Lung (tissue), 17 donors: ENCODE measurements at places on chromosomes 11 and 22. TPM values are rescaled to one million over a fixed set of nuclear protein-coding genes. Genes with fewer than 3 reads are reported as not detected.
A peak's percentile ranks its signal among the peaks of the same experiment; 100 is the strongest.

DNA sequence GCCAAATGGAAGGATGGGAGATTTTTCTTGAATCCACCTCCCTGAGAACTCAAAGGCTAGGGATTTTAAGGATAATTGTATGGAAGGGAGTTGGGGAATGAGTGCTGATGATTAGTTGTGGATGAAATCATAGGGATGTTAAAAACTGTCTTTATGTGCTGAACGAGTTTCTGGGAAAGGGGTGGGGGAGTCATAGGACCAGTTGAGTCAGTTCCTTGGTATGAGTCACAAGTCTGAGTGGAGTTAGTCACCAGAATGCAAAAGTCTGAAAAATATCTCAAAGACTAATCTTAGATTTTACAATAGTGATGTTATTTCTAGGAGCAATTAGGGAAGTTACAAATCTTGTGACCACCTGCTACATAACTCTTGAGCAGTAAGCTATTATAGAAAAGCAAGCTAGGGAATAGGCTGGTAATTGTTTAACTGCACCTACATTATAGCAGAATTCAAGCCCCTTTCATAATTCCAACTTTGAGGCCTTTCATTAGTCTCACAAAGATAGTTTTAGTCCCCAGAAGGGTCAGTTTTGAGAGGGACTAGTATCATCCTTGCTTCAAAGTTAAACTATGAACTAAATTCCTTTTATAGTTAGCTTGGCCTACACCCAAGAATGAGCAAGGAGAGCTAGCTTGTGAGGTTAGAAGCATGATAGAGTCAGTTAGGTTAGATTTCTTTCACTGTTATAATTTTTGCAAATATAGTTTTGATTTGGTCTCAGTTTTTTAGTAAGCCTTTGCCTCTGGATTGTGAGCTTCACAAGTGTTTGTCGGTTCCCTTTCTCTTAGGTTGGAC, 668.0 kb downstream of the ETS1 start:
- H3K36me3 ChIP-seq, result no peaks in the 10 kb centered on the region
- no peak for DNase-seq
- no peaks in the 10 kb centered on the region for H3K4me1 ChIP-seq

GRCh38 chr11:115501893-115502589, 2.2 kb downstream of the CADM1 start:
- H3K36me3 ChIP-seq, result no peaks in the 10 kb centered on the region
- H3K4me1 ChIP-seq, result peaks cover 13% of the 10 kb centered on the region
- H3K27ac ChIP-seq, result peak overlapping the region; percentile 76
- H3K4me3 ChIP-seq, result peak overlapping the region; percentile 83
- DNase-seq, result peak; percentile 78

- DNase-seq, result peak; percentile 98
- H3K27me3 ChIP-seq, result no peaks in the 10 kb centered on the region
- H3K36me3 ChIP-seq, result no peaks in the 10 kb centered on the region
- H3K27ac ChIP-seq, result peak overlapping the region; percentile 98
- H3K4me3 ChIP-seq, result peak overlapping the region; percentile 77
- peaks cover 6% of the 10 kb centered on the region for H3K4me1 ChIP-seq
These were observed 15.4 kb downstream of the MIAT start for GRCh38 chr22:26672590-26673468.

DNA sequence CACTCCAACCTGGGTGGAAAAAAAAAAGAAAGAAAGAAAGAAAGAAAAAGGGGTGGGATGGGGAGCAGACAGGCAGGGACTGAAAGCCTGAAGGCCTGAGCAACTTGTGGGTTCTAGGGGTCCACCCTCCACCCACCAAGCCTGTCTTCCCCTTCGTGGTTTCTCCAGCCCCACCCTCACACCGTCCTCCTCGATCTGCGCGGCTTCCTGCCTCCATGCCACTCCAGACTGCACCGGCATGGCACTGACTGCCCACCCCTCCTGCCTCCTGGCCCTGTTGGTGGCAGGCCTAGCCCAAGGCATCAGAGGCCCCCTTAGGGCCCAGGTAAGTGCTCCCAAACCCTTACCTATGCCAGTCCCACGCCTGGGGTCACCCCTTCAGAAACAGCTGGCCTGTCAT, at the start of gene CTSW:
TSS of gene CTSW (plus strand) at position 221 of the 400 bp plus-strand sequence. CDS start at position 239, 18 bp downstream.
- DNase-seq, result no peak
- peaks cover 19% of the 10 kb centered on the region for H3K36me3 ChIP-seq
- no peak within 1 kb of the TSS for H3K27ac ChIP-seq
- H3K4me3 ChIP-seq, result no peak within 1 kb of the TSS

GRCh38 chr11:61918938-61919704, 1.8 kb upstream of the RAB3IL1 start:
- H3K27ac ChIP-seq, result peak overlapping the region; percentile 42
- peaks cover 33% of the 10 kb centered on the region for H3K4me1 ChIP-seq
- no peaks in the 10 kb centered on the region for H3K27me3 ChIP-seq
- no peaks in the 10 kb centered on the region for H3K36me3 ChIP-seq

DNA sequence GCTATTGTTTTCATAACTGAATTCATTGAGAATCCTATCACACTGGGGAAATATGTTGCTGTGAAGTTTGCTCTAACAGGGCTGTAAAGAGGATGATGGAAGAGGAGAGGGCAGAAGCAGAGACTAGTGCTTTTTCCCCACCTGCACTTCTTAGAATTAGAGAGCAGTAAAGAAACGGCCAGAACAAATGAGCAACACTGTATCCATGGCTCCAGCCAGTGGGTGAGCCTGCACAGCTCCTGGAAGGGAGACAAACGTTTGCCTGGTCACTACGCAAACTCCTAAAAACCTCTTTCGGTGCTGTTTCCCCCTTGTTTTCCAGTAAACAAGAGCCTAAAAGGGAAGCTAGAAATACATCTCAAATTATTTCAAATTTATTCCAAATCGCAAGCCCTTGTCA, 22.2 kb upstream of the OR10D3 start:
- no peak overlapping the region for H3K4me3 ChIP-seq
- no peaks in the 10 kb centered on the region for H3K36me3 ChIP-seq
- H3K27me3 ChIP-seq, result no peaks in the 10 kb centered on the region
- no peaks in the 10 kb centered on the region for H3K4me1 ChIP-seq

DNA sequence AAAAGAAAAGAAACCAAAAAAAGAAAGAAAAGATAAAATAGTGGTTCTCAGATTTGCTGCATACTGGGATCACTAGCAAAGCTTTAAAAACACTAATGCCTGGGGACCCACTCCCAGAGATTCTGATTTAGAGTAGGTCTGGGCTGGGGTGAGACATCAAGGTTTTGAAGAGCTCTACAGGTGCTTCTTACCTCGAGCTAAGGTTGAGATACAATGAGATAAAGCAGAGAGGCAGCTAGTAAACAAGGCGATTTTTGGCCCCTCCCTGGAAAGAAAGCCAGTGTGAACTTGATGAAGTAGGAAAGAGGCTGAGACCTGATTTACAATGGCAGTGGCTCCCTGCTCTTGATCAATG, 327.6 kb upstream of the CCDC90B start:
- DNase-seq, result no peak
- H3K27ac ChIP-seq, result no peak overlapping the region
- no peaks in the 10 kb centered on the region for H3K36me3 ChIP-seq
- H3K4me1 ChIP-seq, result no peaks in the 10 kb centered on the region

DNA sequence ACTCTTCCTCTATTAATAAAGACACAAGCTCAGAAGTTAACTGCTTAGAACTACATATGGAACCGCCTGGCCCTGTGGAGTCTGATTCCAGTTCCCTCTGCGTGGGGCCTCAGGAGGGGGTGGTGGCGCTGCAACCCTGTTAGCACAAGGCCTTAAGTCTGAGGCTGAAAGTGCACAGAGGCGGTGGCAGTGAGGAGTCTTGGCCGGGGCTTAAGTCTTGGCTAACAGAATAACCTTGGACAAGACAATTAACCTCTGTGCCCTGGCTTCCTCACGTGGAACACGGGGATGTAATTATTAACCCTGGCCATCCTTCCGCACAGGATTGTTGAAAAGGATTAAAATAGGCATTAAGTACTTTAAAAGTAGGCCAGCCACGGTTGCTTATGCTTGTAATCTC, 191.5 kb downstream of the CEP164 start:
- H3K36me3 ChIP-seq, result no peaks in the 10 kb centered on the region
- H3K27me3 ChIP-seq, result no peaks in the 10 kb centered on the region
- no peaks in the 10 kb centered on the region for H3K4me1 ChIP-seq

- no peak overlapping the region for H3K27ac ChIP-seq
- DNase-seq, result peak; percentile 93
- no peak overlapping the region for H3K4me3 ChIP-seq
- H3K36me3 ChIP-seq, result no peaks in the 10 kb centered on the region
- H3K27me3 ChIP-seq, result no peaks in the 10 kb centered on the region
These were observed 93.4 kb downstream of the WT1 start for GRCh38 chr11:32341620-32342613.

DNA sequence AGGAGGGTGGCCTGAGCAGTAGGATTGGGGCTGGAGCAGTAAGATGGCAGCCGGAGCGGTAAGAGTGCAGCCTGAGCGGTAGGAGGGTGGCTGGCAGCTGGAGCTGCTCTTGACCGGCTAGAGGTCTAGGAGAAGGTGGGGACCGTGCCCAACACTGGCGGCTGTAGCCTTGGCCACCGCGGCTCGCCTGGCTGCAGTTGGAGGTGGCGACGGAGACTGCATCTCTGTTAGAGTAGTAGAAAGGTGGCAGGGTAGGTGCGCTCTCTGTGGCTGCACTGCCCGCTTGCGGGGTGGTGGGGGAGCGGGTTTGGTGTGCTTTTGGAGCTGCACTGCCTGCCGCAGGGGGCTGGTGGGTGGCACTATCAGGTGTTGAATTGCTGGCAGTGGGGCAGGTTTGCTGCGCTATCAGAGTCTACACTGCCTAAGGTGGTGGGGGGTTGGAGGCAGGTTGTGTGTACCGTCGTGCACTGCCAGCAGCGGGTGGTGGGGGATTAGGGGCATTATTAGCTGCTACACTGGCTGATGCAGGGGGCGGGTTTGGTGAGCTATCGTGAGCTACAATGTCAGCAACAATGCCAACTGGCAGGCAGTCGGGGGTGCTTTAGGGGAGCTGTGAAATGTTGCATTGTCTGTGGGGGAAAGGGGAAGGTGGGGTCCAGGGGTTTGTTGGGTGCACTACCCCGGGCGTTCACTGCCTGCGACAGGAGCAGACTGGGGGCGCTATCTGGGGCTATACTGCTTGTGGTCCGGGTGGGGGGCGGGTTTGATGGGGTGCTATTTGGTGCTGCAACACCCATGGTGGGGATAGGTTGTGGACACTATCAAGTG, 4461.3 kb upstream of the OR11H1 start:
- no peaks in the 10 kb centered on the region for H3K36me3 ChIP-seq
- H3K4me3 ChIP-seq, result no peak overlapping the region
- no peak for DNase-seq

- no peak overlapping the region for H3K4me3 ChIP-seq
- no peaks in the 10 kb centered on the region for H3K36me3 ChIP-seq
- DNase-seq, result no peak
- no peaks in the 10 kb centered on the region for H3K27me3 ChIP-seq
- H3K27ac ChIP-seq, result no peak overlapping the region
These were observed 58.6 kb upstream of the CCT8L2 start for GRCh38 chr22:16651217-16651616.

DNA sequence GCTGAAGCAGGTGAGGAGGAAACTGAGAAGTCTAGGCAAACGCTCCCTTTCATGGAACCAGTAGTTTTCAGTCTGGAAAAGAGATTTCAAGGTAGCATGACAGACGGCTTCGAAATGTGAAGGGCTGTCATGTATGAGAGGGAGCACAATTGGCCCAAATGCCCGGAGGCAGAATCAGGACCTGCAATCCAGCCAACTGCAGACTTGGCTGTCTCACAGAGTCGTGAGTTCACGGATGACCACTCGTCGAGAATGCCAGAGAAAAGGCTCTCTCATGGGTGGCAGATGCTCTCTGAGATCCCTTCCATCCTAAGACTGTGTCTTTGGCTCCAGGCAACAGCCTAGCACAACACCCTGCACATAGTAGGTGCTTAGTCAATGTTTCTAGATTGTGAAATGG, 134.8 kb downstream of the DSCAML1 start:
- peaks cover 16% of the 10 kb centered on the region for H3K4me1 ChIP-seq
- H3K36me3 ChIP-seq, result no peaks in the 10 kb centered on the region
- H3K27me3 ChIP-seq, result no peaks in the 10 kb centered on the region
- H3K4me3 ChIP-seq, result no peak overlapping the region
- no peak overlapping the region for H3K27ac ChIP-seq

- no peak overlapping the region for H3K4me3 ChIP-seq
- no peaks in the 10 kb centered on the region for H3K4me1 ChIP-seq
- no peak for DNase-seq
- no peaks in the 10 kb centered on the region for H3K27me3 ChIP-seq
These were observed 74.7 kb upstream of the CD44 start for GRCh38 chr11:35064114-35064800.

DNA sequence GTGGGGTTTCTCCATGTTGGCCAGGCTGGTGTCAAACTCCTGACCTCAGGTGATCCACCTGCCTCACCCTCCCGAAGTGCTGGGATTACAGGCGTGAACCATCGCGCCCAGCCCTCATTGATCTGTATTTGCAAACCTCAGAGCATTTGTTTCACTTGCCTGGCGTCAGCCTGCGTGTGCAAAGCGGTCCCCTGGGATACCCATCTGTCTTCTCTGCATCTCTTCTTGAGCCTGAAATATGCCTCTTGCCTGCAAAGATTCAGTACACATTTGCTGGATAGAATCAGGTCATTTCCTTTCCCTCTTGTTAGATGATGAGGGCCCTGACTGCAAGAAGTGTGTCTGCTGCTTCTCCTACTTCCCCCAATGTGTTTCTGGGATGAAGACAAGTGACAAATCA, 1291.0 kb downstream of the TBC1D22A start:
- no peaks in the 10 kb centered on the region for H3K36me3 ChIP-seq
- no peak for DNase-seq
- no peaks in the 10 kb centered on the region for H3K4me1 ChIP-seq
- H3K27me3 ChIP-seq, result peaks cover 14% of the 10 kb centered on the region

- H3K36me3 ChIP-seq, result no peaks in the 10 kb centered on the region
- no peak overlapping the region for H3K4me3 ChIP-seq
- H3K27me3 ChIP-seq, result no peaks in the 10 kb centered on the region
- H3K4me1 ChIP-seq, result no peaks in the 10 kb centered on the region
These were observed 42.7 kb downstream of the DDIAS start for GRCh38 chr11:82944198-82944597.

GRCh38 chr22:49107561-49107960, 720.1 kb downstream of the BRD1 start:
- no peak overlapping the region for H3K4me3 ChIP-seq
- H3K4me1 ChIP-seq, result no peaks in the 10 kb centered on the region
- peaks cover 13% of the 10 kb centered on the region for H3K27me3 ChIP-seq
- no peaks in the 10 kb centered on the region for H3K36me3 ChIP-seq

MS4A12 gene
- total RNA-seq, result not detected

ADAMTS15 gene
- total RNA-seq, result 17.6 TPM

TYR gene
- not detected for total RNA-seq

TMPRSS13 gene
- 9.4 TPM for total RNA-seq

RAG1 gene
- total RNA-seq, result 2.3 TPM

PGA3 gene
- total RNA-seq, result not detected

GRM5 gene
- total RNA-seq, result 0.51 TPM

VWCE gene
- total RNA-seq, result 0.65 TPM

C1QTNF5 gene
- total RNA-seq, result 20.2 TPM

KCNJ5 gene
- total RNA-seq, result 5.0 TPM

GAS2L1 gene
- total RNA-seq, result 3.8 TPM

IGLL1 gene
- total RNA-seq, result not detected
